ENCODE measurements at places on chromosomes 1 and 21. TPM values are rescaled to one million over a fixed set of nuclear protein-coding genes. Genes with fewer than 3 reads are reported as not detected.

FMN2 gene
- 0.32 TPM for total RNA-seq

DNA sequence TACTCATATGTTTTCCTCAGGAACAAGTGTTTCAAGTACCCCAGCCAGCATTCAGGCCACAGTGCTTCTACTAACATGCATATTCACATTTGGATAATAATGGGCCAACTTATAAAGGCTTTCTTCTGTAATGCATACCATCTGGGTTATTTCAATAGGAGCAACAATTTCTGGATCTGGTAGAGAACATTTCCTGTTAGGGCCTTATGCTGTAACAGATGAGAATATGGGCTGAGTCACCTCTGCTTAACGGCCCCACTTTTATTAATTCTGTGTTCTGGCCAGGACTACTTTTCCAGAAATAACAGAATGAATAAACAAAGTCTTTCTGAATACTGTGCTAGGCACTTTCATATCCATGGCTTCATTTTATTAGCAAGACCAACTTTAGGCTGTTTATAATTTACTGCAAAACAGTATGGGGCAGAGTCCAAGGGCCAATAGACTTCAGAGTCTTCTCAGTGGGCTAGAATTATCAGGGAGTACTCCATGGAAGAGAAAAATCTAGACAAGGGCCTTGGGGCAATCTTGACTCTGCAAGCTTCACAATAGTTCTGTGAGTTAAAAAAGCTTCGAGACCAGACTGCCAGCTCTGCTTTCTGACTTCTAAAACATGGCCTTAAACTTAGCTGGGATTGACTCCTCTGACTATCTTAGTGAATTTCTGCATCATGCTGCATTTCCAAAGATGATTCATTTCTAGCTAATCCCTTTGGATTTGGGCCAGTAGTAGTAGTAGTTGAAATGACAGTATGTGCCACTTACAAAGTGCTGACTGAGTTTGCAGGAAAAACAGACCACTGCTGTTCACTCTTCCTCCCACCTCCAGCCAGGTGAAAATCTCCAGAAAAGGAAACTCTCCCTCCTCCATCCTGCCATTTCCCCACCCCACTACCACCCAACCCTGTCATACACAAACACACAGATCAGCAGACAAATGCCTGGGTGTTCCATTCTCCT is 8.2 kb upstream of the SSX2IP start:
- no peak for DNase-seq

DNA sequence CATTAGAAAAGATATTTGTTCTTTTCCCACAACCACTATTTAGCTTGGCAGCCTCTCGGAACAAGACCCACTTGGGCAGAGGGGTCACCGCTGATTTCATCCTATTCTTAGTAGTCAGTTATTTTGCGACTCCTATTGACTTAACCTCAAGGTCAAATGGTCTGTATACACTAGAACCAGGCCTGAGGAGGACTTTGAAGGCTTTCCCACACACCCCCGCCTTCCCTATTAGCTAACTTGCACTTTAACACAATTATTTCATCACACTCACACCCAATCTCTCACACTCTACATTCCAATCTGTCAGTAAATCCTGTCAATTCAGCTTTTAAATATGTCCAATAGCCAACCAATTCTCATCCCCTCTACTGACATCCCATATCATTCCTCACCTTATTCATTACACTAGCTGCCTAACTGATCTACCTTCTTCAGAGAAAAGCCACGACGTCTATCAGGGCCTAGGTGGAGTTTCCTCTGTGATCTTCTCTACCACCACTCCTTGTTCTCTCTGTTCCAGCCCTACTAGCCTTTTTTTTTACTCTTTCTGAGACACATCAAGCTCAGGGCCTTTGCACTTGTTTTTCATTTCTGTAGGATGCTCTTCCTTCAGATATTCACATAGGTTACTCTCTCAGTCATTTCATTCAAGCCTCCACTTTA is 1.0 kb upstream of the NIBAN1 start:
- DNase-seq: no peak

DNA sequence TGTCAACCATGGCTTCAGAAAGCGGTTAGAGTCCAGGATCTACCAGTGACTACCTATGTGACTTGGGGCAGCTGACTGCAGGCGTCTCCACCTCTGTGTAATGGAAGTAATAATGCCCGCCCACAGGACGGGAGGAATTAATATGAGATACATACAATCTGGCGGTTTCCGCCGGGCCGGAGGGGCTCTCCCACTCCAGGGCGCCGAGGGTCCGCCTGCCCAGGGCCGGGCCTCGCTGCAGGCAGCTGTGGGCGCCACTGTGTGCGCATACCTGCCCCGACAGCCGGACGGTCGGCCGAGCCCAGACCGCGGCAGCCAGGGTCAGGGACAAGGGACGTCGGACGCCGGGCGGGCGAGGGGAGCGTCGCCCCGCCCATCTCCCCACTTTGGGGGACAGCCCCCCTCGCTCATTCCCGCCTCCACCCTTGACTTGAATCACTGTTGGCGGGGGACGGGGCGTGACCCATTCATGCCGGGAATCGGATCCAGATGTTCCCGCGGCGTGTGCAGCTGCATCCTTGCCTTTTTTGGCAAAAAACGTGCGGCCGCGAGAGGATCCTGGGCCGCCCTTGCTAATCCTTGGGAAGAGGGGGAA is 6.0 kb upstream of the SF3A3 start:
- peak; percentile 93 for DNase-seq

GRCh38 chr1:241857131-241857530 is 9.1 kb downstream of the EXO1 start:
- DNase-seq: no peak

DNA sequence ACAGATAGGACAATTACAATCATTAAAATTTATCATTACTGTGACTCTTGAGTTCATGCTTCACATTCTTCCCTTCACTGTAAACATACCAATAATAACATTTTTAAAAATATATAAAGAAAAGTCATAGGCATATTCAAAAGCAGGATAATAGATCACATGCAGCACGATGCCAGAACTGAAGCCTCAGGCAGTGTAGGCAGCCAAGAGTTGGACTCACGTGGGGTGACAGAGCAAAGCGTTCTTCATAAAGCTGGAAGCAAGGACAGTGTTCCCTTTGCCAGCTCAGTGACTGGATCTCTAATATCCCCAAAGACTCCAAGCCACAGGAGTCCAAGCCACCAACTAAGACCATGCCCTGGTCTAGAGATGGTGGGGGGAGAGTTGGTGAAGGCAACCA is 77.7 kb downstream of the ODF2L start:
- DNase-seq: no peak

DNA sequence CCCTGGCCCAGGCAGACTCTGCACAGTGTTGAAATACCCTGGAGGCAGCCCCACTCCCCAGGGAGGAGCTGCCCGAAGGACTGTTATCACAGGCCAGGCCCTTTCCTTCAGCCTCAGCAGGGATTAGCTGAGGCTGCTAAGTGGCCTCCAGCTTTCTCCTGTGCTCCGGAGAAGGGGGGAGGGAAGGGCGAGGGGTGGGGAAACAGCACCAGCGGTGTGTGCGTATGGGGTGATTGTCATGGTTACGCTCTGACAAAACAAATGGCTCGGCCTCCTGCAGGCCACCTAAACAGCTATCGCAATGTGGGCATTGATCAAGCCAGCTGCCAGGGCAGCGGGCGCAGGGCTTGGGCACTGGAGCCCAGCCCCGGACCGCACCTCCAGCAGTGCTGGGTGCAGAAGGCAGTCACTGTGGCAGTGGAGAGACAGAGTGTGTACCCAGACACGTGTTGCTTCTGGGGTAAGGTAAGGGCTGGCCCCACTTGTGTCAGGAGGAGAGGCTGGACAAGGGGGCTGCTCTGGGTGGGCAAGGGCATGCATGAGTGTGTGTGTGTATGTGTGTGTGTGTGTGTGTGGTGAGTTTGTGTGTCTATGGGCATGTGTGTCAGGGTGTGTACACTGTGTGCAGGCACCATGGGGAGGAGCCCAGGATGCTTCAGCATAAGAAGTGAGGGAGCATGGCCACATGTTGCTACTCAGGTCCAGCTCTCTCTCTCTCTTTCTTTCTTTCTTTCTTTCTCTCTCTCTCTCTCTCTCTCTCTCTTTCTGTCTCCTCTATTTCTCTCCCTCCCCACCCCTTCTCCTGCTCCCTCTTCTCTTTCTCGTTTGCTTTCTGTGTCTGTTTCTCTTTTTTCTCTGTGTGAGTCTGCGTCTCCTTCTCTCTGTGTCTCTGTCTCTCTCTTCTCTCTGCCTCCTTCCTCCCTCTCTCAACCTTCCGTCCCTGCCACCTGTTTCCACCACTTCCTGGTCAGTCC is at the start of gene VWA5B1:
Gene VWA5B1 (plus strand): TSS at position 252 of the 974 bp plus-strand sequence. CDS start 19,727 bp downstream, outside the sequence.
- DNase-seq: no peak

DNA sequence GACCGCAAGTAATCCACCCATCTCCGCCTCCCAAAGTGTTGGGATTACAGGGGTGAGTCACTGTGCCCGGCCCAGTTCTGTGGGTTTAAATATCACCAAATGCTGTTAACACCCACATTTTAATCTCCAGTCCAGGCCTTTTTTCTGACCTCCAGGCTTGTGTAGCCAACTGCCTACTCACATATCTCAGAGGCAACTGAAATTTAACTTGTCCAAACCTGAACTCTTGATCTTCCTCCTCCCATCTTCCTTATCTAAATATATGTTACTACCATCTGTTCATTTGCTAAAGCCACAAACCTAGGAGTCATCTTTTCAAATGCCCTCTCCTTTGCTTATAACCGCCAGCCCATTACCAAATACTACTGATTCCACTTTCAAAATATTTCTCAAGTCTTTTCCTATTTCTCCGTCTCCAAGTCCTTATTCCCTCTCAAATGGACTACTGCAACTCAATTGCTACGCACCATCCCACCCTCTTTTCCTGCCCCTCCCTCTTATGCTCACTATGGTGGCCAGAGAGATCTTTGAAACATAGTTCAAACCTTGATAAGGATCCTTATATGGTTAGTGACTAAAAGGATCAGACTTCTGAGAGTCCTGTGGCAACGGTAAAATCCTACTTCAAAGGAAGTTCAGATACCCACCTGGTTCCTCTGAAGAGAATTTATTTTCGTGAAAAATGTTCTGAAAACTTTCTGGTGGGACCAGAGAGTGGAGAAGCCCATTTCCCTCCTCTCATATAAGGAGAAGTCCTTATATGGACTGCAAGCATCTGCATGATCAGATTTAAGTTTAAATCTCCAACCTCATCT is 78.5 kb upstream of the CDC42BPA start:
- no peak for DNase-seq

DNA sequence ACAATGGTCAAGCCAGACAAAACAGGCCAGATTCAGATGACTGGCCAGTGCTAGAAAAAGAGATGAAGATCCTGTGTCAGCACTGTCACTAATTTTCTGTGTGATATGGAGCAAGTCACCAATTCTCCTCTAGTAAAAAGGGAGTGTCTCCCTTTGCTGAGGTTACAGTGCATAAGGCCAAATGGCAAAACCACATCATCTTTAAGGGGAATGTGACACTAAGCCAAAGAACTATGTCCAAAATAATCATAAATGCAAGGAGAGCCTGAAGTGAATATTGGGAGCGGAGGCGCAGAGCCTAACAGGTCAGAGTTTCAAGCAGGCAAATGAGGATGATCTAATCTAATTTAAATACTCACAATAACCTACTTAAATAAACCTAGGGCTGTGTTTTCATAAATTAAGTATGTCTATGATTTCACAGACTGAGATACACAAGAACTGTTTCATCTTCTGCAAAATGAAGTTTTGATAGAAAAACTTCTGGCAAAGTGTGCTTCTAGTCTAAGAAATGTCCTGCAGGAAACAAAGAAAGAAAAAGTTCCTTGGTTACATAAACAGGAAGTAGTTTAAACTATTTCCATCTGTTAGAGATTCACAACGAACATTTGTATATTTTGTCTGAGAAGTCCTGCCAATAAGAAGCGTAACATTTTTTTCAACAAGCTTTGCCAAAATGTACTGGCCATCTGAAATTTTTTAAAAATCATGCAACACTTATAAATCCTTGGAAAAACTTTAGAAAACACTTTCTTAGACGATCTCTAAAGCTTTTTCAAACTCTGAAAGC is 290.2 kb downstream of the LRRC40 start:
- no peak for DNase-seq

DNA sequence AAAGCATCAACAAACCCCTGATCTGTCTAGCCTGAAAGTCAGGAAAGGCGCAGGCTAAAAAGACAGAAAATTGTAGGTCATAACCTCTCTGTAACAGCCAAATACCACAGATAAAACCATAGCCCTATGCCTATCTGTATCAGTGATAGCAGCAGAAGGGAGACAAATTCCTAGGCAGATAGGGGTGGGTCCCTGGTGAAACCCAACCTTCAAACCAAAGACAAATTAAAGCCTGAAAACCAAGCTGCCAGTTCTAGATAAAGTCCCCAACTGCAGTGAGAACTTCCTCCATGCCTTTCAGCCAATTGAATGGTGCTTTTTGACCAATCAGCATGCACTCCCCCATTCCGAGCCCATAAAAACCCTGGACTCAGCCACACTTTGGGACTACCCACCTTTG is 115.3 kb downstream of the NTPCR start:
- DNase-seq: no peak

DNA sequence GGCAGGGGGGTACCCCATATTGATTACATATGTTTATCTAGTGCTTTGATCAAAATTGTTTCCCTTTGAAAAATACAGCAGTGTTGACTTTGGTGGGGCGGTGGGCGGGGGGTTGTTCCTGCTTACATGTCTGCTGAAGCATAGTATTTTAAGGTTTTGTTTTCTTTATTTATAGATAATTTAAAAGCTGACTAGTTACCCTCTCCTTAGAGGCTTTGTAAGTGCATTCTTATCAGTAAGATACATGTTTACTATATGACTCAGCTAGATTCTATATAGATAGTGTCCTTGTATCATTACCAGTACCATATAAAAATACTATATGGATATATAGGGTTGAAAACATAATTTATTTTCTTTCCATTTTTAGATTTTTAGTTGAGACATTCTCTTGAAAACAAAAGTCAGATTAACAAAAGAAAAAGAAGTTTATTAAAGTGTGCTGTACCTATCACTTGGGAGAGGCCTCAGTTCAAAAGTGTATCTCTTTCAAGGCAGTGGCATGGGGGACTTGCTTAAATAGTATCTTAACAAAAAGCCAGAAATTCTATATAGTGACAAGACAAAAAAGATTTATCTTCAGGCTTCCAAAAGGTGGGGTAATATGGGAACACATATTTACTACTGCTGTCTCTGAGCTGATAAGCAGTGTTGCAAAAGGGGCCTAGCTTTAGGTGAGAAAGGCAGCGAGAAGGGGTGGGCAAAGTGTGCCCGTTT is 79.0 kb downstream of the HS2ST1 start:
- DNase-seq: no peak

DNA sequence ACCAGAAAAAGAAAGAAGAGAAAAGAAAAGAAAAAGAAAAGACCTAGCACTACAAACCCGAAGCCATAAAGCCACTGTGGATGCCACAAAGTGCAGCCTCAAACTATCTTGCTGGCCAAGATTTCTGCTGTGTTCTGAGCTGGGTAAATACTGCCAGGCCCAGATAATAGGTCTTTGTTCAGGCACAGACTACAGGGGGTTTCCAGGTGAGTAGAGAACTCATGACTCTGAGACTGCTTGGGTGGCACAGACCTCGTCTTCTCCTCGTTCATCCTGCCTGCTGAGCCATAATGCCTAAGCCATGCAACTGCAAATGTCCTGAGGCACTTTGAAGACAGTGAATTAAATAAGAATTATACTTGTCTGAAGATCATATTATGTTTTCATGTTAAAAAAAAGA is 651.8 kb downstream of the LMO4 start:
- DNase-seq: no peak
